Gastroesophageal sphincter (tissue), 4 donors: ENCODE measurements at places on chromosomes 4 and X.

GRCh38 chr4:154004507-154005170 is 215.8 kb upstream of the SFRP2 start:
- ATAC-seq, result peak; percentile 92

- ATAC-seq, result no peak
Measured at GRCh38 chr4:147987252-147987651, 255.4 kb downstream of the ARHGAP10 start.

DNA sequence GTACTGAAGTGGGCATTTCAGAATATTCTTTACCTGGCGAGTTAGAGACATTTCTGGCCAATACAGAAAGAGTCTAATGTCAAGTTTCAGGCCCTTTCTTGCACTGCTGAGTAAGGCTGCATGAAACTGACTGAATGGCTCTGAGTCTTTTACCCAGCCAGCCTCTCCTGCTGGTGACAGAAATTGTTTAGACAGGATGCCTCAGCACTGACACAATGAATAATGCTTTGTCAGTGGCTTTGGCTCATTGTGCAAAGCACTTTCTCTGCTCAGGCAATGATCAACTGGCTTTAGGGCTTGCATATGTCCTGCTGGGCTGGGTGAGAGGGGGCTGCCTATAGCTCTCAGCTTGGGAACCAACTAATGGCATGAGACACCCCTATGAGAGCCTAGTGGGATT is 45.5 kb downstream of the CLNK start:
- ATAC-seq, result no peak

GRCh38 chr4:32775049-32775448 is 2054.9 kb downstream of the PCDH7 start:
- no peak for ATAC-seq

DNA sequence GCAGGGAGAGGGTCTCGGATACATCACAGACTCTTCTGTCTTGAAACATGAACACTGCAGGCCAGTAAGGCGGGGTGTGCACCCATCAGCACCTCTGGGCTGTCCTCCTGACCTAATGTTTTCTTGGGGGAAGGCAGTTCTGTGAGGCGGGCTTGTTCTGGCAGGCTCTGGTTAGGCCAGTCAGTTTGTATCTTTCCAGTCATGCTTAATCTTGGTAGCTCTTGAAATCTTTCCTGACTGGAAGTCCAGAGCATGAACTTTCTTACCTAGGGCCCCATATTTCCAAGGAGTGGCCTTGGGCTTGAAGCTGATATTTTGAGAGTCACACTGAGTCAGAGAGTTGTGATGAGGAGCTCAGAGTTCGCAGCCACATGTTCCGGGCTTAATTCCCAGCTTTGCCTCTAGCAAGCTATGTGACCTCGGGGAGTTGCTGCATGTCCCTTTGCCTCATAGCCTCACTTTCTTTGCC is 54.2 kb upstream of the RASSF6 start:
- ATAC-seq, result no peak

DNA sequence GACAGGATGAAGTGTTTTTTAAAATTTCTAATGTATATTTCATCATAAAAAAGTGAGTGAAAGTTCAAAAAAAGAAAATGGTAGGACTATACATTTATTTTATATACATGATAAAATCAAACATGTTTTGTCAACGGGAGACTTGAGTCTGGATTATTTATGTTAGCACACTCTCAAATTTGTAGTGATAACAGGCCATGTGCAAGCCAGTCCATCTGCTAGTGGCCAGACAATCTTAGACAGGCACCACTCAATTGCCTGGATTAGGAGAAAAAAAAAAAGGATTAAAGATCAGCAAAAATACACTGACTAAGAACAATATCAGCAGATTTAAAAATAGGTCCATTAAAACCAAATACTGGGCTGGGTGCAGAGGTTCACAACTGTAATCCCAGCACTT is 71.9 kb downstream of the KCNIP4 start:
- ATAC-seq, result no peak

DNA sequence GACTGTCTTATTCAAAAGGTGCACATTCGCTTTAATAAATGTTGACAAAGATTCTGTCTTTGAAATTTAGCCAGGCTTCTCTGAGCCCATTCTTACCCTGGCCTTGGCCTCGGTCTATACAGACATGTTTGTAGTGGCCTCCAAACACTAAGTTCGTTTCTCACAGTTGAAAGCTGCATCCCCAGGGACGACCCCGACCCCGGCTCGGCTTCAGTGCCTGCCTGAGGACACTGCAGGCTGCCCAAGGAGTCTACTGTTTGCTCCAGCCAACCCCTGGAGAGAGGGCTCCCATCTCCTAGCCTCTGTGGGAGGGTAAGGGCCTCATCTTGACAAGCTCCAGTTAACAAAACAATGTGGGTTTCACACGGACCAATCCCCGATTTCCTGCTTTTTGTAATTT is 390.6 kb upstream of the ZFP42 start:
- ATAC-seq, result no peak

GRCh38 chr4:155658681-155659064 is 8.0 kb upstream of the GUCY1A1 start:
- ATAC-seq, result no peak

GRCh38 chr4:10577508-10578426 is 106.8 kb downstream of the CLNK start:
- ATAC-seq, result no peak

GRCh38 chrX:22818061-22818460 is 181.7 kb upstream of the DDX53 start:
- ATAC-seq, result no peak

DNA sequence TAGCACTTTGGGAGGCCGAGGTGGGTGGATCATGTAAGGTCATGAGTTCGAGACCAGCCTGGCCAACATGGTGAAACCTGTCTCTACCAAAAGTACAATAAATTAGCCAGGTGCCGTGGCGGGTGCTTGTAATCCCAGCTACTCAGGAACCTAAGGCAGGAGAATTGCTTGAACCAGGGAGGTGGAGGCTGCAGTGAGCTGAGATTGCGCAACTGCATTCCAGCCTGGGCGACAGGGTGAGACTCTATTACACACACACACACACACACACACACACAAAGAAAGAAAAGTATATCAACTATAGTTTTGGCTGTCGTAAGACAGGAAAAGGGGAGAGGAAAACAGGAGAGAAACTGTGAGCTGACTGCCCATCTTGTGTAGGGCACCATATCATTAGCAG is 171.7 kb downstream of the ADAMTS3 start:
- no peak for ATAC-seq

DNA sequence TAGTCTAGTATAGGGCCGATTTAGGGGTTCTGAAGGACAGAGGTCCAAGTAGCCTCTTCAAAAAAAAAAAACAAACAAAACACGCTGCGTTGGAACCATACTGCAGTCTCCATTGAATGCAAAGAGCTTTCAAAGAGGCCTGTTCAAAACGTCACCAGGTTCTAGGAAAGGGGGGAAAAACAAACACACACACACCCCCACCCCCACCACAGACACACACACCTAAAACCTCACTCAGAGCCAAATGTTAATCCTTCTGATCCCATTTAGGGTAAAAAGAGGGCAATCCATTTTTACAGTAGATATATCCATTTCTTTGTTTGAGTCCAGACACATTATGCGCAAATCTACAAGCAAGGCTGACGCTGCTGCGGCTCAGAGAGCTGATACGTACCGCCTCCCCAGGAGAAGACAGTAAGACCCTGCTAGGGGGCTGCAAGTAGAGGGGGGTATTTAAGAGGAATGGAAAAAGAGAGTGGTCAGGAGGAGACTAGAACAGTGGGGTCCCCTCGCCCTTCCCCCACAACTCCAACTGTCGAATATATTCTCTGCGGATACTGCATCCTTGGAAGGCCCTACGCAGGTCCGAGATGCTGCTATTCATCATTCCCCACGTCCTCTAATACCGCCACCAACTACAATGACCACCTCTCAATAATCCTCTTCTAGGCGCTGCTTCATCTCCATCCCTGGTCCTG is 1.3 kb downstream of the NKRF start:
- no peak for ATAC-seq

DNA sequence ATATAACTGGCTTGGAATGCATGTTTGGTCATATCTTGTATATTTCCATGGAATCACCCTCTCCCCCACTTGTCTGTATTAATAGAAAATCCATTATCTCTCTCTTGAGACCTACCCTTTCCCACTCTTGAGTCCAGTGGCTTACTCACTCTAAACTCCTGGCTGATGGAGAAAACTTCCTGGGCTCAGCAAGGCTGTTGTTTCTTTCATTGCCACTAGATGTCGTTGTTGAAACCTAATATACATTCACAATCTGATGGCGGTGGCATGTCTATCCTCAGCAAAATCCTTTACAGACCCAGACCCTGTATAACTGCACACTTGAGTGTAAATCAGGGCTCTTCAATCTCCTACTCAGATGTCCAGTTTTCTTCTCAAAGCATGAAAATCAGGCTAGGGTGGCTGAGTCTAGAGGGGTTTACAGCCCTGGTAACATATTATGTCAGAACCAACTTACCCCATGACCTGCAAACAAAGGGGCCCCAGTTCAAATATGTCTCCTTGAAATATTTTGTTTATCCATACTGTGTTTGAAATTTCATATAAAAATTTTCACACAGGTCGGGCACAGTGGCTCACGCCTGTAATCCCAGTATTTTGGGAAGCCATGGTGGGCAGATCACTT is 70.0 kb upstream of the FAM241A start:
- no peak for ATAC-seq

DNA sequence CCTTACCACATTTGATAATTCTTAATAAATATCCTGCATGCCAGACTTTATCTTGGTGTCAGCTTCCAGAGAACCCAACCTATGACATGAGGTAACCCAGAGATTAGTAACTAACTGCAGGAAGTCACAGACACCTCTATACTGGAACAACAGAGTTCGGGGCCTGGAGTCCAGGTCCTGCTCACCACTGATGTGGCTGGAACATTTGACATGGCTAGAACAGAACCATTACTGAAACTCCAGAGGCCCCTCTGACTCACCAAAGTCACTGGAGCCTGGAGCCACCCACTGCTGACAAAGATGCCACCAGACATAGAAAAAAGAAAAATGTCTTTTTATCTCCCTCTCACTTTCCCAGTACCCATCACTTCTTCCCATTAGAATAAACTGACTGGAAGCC is 403.7 kb downstream of the MID1IP1 start:
- no peak for ATAC-seq

DNA sequence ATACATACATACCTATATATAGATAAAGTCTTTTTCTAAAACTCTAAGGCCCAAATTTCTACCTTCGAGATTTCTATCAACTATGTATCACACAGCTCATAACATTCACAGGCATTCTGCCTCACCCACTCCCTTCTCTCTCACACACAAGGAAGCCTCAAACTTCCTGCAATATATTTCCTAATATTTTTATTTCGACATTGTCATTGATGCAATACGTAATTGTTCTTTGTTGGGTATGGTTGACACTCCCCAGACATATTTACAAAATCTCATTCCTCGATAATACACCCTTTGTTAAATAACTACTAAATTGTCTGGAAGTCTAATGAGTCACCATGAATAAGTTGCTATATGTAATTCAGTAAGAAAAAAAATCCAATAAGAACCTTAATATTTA is 143.5 kb downstream of the HNRNPD start:
- no peak for ATAC-seq

DNA sequence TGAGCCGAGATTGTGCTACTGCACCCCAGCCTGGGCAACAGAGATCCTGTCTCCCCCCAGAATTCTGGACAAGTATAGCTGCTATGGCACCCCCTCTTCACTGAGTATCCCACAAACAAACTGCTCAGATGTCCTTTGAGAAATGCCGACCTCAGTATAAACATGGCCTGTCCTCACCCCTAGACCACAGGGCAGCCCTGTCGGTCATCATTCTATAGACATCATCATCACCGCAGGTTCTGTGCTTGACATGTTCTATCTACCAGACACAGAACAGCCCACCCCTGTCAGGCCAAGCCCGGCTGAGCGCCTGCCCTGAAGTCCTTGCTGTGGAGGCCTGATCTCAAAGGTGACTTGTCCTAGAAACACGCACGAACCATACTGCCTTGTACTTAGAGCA is 232.9 kb downstream of the DHRSX start:
- no peak for ATAC-seq

DNA sequence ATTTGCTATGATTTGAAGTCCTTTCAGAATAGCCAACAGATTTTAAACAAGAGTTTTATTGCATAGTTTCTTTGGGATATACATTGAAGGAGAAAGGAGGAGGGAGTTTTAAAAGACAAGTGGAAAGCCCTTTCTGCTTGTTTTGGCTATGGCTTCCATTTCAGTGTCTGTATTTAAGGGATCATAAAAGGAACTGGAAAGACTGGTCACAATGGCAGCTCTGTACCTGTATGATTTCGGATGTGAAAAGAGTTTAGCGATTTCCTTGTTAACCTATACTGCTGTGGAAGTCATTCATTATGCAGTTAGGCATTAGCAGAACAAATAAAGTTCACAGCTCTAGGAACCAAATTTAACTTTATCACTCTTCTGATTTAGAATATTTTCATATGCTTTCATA is 60.7 kb downstream of the TET2 start:
- ATAC-seq, result no peak

GRCh38 chr4:43345323-43345925 is 452.9 kb downstream of the GRXCR1 start:
- ATAC-seq, result no peak

DNA sequence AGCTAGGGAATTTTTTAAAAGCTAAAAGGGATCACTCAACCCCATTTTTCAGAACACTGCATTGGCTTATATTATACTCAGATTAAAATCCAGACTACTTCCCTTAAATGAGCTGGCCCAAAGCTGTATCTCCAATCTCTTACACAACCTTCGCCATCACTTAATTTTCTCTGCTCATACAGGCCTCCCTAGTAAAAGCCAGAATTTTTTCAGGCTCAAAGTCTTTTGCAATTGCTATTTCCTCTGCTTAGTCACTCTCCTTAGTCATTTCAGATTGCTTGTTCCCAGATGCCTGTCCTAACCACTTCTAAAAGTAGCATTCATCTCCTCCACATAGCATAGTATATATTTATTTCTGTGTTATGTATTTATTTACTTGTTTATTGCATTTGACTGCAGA is 1587.9 kb upstream of the ADGRL3 start:
- no peak for ATAC-seq

DNA sequence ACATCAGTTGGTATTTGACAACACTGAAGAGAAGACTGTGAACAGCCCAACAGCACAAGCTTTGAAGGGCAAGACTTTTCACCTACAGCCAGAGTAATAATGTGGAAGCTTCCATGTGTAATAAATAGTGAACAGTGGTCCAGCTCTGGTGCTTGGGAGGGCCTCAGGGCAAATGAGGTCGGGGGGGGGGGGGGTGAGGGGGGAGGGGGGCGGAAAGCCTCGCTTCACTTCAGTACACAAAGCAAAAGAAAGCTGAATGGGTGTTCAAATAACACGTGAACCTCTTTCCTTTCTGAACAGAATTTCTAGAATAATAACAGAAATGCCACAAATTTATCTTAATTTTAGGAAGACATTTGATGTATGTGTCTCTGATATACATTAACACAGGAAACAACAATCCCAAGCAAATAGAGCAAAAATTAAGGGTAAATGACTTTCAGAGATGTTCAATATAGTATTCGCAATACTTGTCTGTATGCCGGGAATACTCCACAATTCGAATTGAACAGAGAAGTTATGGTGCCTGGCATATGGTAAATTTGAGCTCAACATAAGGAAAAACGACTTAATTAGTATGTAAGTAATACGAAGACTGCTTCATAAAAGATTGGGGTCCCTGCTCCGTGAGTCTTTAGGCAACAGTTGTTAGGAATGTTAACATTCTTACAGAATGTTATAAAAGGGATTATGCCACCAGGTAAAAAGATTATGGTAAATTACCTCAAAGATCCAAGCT is 92.6 kb downstream of the FRYL start:
- no peak for ATAC-seq

- no peak for ATAC-seq
Measured at GRCh38 chr4:53130896-53131561, 234.8 kb downstream of the SCFD2 start.

- no peak for ATAC-seq
Measured at GRCh38 chr4:8142556-8142955, 16.1 kb downstream of the ABLIM2 start.
